NB4 (cell line): ENCODE measurements at places on chromosomes 5 and 9.

DNA sequence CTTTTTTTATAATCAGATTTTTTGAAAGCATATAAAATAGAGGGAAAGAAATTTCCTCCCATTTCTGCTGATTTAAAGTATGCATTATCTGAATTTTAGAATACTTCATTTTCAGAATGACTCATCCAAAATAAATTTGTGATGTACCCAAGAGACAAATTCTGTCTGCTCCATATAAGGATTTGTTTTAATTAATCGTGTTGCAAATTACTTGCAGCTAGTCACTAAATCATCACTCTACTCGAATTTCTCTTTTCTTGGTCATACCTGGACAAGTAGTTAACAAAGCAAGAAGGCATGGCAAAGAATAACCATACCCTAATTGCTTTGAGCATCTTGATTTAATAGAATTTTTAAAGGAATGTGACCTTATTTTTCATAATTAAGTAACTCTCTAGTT, 284.1 kb upstream of the GRAMD2B start:
- no peak for DNase-seq

DNA sequence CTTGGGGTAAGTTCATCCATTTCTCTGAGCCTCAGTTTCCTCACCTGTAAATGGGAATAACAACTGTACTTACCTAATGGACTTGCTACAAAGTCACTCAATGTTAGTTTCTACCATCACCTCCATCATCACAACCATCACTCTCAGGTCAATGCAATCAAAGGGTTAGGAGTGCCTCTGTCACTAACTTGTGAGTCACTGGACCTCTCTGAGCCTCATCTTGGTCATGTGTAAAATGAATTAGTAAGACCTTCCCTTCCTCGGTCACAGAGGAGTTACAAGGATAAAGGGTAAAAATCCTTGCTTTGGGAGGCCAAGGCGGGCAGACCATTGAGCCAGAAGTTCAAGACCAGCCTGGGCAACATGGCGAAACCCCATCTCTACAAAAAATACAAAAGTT, 12.8 kb downstream of the FABP6 start:
- no peak for DNase-seq

DNA sequence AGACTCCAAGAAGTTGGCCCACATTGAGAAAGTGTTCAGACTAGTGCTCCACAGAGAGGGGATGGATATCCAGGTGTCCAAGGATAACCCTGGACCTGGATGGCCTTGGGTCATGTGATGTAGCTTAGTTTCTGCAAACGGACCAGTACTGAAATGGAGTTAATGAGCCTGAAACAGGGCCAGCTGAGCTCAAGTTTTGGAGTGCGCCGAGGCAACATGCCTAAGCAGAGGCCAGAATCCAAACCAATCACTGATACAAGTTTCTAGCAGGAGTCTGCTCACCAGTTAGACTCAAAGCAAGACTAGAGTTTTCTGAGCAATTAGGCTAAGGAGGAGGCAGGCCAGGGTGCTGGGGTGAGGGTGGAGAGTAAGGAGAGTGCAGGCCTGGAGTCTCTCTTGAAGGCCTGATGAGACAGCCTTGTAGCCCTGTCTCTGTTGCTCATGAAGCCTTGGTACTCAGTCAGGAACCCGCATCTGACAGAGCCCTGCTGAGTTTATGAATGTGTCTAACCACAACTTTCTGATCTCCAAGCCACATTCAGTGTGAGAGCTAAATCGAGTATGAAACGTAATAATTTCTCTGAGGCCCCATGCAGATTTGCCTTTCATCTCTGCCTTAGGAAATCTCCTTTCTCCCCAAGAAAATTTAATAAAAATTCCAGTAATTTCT, 68.9 kb upstream of the EQTN start:
- DNase-seq = peak; percentile 20

GRCh38 chr5:151630088-151630487, 39.0 kb upstream of the FAT2 start:
- DNase-seq = no peak

DNA sequence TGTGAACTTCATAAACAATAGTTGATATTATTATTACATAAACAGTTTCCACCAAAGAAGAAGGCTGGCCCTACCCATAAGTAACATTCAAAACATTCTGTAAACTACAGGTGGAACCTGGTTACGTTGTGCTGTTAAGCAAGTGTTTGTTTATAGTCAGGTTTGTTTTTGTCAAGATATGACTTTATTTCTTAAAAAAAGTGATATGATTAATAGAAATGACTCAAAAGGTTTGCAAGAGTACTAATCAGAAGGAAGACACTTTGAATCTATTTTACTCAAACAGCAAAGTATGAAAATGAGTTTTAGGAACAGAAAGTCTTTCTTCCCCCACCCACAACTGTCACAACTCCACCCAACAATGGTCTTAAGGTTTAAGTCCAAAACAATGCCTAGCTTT, 220.8 kb downstream of the PLK2 start:
- no peak for DNase-seq

DNA sequence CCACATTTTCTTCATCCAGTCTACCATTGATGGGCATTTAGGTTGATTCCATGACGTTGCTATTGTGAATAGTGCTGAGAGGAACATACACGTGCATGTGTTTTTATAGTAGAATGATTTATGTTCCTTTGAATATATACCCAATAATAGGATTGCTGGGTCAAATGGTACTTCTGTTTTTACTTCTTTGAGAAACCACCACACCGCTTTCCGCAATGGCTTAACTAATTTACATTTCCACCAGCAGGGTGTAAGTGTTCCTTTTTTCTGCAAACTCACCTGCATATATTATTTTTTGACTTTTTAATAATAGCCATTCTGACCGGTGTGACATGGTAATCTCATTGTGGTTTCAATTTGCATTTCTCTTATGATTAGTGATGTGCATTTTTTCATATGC, 82.2 kb upstream of the RFX3 start:
- DNase-seq = no peak

DNA sequence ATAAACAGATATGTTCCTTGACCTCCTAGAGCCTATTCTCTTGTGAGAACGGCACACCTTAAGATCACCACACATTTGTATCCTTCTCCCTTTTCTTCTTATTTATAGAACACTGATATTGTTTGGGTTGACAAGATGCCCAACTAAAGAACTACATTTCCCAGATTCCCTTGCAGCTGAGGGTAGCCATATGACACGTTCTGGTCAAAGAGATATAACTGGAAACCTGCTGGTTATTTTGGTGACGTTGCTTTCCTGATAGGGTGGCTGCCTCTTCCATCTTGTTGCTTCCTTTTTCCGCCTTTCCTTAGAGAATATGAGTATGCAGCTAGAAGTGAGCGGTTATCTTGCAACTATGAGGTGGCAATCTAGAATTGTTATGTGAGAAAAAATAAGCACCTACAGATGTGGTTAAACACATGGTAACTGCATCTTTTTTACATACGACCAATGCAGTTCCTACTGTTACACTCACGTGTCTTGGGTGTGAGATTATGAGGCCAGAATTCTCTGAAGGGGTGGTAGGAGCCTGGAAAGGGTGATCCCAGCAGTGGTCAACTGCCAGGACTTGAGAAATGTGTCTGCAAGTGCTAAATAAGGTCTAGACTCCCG, 72.9 kb downstream of the SEC61B start:
- DNase-seq = peak; percentile 6

- DNase-seq = peak; percentile 4
Measured at GRCh38 chr5:52013523-52013922, 630.3 kb downstream of the ISL1 start.

DNA sequence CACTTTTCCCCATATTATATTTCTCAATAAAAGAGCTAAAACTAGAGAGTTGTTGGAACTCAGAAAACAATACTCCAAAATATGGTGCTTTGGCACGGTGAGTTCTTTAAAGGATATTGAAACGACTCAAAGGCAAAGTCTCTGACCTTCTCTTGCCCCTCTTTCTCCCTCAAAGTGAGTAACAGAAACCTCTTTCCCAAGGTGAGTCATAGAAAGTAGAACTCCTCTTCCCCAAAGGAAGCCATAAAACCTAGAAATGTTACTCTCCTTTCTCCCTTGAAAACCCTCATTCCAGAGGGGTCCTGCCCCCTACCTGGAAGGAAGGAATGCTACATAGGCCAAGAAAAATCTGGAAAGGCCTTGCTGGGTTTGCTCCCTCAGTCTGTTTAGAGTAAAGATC, 47.5 kb downstream of the RAPGEF6 start:
- no peak for DNase-seq

GRCh38 chr9:118761016-118761790, 608.0 kb downstream of the BRINP1 start:
- DNase-seq = no peak
